Left lung (tissue), 14 donors: ENCODE measurements at places on chromosomes 7 and 10. TPM values are rescaled to one million over a fixed set of nuclear protein-coding genes. Genes with fewer than 3 reads are reported as not detected.
A peak's percentile ranks its signal among the peaks of the same experiment; 100 is the strongest.

LBX1 gene
- 0.18 TPM for total RNA-seq

- DNase-seq: no peak
Measured at GRCh38 chr10:102493771-102494170, 8.7 kb downstream of the ACTR1A start.

YWHAG gene
- total RNA-seq: 116 TPM

SPDYE11 gene
- not detected for total RNA-seq

SPDYE5 gene
- not detected for total RNA-seq

DNA sequence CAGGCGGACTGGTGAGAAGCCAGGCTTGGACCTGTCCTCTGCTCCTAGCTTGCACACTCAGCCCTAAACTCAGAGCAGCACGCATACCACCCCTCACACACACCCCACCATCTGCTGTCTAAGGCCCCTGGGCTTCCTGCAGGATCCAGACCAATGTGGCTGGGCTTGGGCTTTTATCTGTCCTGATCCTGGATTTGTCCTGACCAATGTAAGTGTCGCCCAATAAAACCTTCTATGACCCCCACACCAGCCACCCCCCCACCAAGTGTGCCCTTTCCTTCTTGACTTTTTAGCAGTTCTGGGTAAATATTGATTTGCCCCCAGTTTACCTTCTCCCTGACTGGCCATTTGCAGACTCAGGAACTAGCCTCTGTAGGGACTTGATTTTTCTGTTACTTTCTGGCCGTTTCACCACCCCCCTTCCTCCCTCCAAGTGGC lies 1.7 kb upstream of the HOXA13 start:
- no peak for DNase-seq

GRCh38 chr7:30142710-30143109 lies 7.9 kb downstream of the MTURN start:
- peak; percentile 56 for DNase-seq

CNTNAP2 gene
- total RNA-seq: 2.3 TPM

DNA sequence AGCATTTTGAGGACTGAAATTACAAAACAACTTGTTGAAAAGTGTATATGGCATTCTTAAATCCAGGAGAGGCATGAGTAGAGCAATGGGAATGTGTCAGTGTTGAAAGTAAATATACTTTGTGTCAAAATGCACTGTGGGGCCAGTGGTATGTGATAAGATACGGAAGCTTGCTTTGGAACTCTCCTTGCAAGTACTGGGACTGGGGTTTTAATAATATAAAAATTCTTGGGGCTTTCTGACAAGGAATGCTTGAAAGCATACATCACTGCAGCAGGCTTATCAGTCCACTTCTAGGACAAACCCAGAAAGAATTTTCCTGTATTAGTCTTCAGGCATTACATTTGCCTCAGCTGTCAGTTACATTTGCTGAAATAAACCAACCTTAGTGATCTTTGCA lies 472.8 kb upstream of the FZD8 start:
- no peak for DNase-seq

- DNase-seq: no peak
Measured at GRCh38 chr10:10915215-10915614, 102.5 kb upstream of the CELF2 start.
